ENCODE measurements at places on chromosomes 7 and 10. TPM values are rescaled to one million over a fixed set of nuclear protein-coding genes. Genes with fewer than 3 reads are reported as not detected.

The GRID2IP gene
- total RNA-seq, result 0.21 TPM

The DYNC1I1 gene
- total RNA-seq, result 0.10 TPM

The NAT16 gene
- total RNA-seq, result not detected

The PRKCQ gene
- 43.2 TPM for total RNA-seq

The CARD11 gene
- total RNA-seq, result 39.1 TPM

The HKDC1 gene
- 1.0 TPM for total RNA-seq

Data from mononuclear cell (primary cell).